ENCODE measurements at places on chromosomes 6 and 20. TPM values are rescaled to one million over a fixed set of nuclear protein-coding genes. Genes with fewer than 3 reads are reported as not detected.
A peak's percentile ranks its signal among the peaks of the same experiment; 100 is the strongest.

SPAG4 gene
- 1.5 TPM for total RNA-seq

PNPLA1 gene
- not detected for total RNA-seq

ASIP gene
- total RNA-seq, result not detected

PRR18 gene
- total RNA-seq, result not detected

GPX5 gene
- total RNA-seq, result not detected

IGF2R gene
- total RNA-seq, result 88.4 TPM

MGME1 gene
- total RNA-seq, result 7.4 TPM

PRSS16 gene
- total RNA-seq, result not detected

AVP gene
- not detected for total RNA-seq

THEMIS gene
- 1.9 TPM for total RNA-seq

GRCh38 chr20:36644706-36645095, 1.3 kb downstream of the SLA2 start:
- DNase-seq, result no peak

DNA sequence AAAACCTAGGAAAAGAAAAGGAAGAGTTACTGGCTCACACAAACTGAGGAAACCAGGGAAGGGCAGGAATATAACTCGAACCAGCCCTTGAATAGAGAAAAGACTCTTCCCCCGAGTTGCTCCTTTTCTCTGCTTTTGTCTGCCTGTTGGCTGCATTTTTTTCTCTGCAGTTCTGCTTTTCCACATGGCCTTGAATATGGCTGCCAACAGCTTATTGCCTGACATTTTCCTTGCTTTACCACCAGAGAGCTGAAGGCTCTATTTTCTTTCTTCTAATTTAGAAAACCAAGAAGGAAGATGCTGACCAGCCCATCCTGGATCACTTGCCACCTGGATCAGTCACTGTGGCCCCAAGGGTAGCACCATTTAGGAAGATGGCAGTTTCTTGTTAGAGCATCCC, 164.8 kb upstream of the MAN1A1 start:
- no peak for DNase-seq

DNA sequence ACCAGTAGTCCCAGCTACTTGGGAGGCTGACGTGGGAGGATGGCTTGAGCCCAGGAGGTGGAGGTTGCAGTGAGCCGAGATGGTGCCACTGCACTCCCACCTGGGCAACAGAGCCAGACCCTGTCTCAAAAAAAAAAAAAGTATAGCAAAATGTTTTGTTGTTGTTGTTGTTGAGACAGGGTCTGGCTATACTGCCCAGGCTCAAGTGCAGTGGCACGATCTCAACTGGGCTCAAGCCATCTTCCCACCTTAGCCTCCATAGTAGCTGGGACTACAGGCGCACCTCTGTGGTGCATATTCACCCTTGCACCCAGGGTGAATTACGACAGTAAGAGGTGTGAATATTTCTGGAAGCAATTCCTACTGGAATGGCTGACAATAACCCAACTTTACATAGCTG, 11.4 kb upstream of the UBR2 start:
- no peak for DNase-seq

GRCh38 chr6:168190014-168190405, 111.0 kb upstream of the FRMD1 start:
- DNase-seq, result no peak

GRCh38 chr6:12803486-12803885, 86.9 kb downstream of the PHACTR1 start:
- DNase-seq, result no peak

DNA sequence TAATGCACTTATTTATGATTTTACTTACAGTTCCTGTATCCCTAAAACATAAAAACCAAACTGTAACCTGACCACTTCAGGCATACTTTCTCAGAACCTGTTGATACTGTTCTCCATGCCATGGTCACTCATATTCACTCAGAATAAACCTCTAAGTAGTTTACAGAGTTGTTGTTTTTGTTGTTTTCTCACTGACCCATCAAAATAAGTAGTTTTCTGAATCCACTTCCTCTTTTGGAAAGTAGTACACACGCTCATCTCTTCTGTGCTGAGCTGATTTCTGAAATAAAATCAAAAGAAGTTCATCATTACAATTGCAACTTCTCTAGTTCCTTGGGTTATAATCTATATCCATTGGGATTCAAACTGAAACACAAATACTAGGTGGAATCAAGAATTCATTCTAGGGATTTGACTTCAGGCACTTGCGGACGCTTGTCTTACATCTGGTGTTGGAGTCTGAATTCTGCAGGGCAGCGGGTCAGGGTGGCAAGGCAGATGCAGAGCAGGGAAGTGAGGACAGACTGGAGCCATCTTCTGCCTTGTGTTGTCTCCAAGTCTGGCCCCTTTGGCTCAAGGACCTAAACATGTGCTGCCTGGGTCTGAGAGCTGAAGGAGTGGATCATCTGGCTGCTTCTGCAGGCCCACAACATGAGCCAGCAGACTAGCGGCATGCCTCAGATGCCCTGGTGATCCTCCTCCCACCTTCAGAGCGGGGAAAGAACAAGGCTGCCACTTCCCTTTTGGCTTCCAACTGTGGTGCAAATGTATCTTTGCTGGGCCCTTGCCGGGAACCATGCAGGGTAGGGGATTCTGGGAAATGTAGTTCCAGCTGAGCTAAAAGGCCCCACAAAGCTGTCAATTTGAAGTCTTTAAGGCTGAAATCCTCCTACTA, 167.9 kb upstream of the MYLIP start:
- no peak for DNase-seq

DNA sequence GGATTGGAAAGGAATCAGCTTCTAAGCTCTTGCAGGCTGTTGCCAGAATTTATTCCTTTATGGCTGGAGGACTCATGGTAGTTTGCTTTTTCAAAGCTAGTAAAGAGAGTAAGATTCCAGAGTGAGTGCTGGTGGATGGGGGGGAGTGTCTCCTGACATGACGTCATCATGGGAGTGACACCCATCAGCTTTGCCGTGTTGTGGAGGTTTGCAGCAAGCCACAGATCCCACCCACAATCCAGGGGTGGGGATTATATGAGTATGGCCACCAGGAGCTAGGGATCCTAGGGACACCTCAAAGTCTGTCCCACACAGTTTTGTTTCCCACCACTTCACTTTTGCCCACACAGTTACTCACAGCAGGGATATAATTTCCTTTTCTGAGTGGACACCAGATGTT, 28.7 kb upstream of the PMEPA1 start:
- no peak for DNase-seq

GRCh38 chr6:116369964-116370759, 585 bp upstream of the DSE start:
- DNase-seq, result no peak

DNA sequence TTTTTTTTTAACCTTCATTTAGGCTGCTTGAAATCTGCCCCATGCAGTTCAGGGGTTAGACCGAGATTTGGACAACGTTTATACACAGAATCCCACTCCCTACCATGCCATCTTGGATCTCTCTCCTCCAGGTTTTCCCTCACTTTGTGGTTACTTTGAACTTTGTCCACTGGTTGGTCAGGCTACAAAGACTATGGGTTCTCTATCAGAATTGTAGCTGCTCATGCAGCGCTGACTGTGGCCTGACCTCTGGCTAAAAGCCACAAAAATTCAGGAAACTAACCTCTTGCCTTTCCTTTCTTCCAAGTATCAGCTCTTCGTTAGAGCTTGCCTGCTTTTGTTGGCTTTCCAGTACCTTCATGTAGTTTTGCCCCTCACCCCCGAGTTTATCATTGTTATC, 44.9 kb upstream of the KCNG1 start:
- no peak for DNase-seq

DNA sequence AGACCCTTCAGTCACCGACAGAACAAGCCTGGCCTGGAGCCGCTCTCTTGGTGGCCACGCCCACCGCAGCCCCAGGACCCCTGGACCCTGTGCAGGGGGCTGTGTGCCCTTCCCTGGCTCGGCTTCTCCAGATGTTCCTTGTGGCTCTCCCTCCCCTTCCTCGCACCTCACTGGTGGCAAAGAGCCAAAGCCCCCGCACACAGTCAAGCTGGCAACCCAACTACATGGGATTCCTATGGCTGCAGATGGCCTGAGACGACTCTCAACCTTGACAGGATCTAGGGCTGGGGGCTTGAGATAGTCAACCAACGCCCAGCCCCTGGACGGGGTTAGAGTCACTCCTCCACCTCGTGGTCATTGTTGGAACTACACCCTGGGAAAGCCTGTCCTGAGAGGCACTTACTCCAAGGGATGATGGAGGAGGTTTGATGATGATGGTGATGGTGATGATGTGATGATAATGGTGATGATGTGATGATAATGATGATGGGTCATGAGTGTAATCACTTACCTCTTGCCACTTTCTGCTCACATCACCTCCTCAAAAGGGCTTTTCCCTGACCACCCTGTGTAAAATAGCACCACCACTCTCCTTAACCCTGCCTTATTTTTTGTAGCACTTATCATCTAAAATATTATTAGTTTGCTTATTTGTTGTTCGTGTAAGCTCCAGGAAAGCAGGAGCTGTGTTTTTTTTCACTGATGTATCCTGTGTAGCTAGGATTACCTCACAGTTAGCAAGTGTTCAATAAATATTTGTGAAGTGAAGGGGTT, 278.4 kb downstream of the LRFN2 start:
- DNase-seq, result peak; percentile 11

DNA sequence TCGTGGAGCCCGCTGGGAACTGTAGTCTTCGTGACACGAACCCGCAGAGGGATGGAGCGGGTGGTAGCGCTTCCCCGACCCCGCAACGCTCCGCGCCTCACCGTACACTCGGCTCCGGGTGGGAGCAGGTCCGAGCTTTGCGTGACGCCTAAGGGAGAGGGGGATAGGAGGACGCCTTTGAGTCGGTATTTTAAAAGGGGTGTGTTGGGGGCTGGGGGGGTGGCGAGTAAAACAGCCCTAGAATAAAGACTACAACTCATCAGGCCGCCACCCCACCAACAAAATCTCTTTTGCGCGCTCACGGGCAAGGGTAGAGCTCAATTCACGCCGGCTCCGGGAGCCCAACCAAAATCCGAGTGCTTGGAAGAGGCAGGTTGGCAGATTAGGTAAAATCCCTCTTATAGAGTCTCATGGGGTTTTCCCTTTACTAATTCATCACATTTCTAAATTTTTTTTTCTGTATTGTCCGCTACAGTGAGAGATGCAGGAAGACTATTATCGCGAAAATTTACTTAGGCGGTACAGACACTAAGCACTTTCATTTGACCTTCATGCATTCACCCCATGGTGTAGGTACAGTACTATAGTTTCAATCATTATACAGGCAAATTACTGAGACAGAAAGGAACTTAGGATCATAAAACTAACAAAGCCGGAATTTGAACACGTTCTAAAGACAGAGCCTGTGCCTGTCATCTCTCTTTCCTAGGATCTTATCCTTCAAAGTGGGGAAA, 706 bp upstream of the SNX14 start:
- no peak for DNase-seq

GRCh38 chr6:32327103-32327502, 44.6 kb downstream of the TSBP1 start:
- DNase-seq, result no peak

- no peak for DNase-seq
These were observed 114.7 kb downstream of the PLCB1 start for GRCh38 chr20:8246716-8247115.

GRCh38 chr20:20915844-20916243, 190.3 kb downstream of the LINC00237 start:
- no peak for DNase-seq

All from thoracic aorta (tissue), 2 donors.